Renal pelvis (tissue), 12 donors: ENCODE measurements at places on chromosomes 4 and X. TPM values are rescaled to one million over a fixed set of nuclear protein-coding genes. Genes with fewer than 3 reads are reported as not detected.

- DNase-seq, result no peak
These were observed 5.4 kb upstream of the PRDM5 start for GRCh38 chr4:120927801-120928409.

GBA3 gene
- polyA plus RNA-seq, result 15.6 TPM

DNA sequence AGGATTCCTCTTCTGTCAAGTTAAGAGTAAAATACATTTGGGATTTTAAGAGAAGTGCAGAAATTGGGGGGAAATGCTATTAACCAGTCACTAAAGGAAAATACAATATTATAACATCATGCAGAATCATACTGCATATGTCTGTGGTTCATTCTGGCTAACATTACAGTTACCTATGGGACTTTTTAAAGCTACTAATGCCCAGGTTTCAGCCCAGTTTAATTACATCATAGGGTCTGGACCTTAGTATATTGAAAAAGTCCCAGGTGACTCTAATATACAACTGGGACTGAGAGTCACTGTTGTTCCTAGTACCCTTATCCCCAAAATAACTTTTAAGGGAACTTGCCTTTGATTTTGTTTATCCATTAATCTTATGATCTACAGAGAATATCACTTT, 10.0 kb downstream of the ABCE1 start:
- DNase-seq, result no peak

GRCh38 chr4:33071535-33071934, 2351.4 kb downstream of the PCDH7 start:
- peak; percentile 49 for DNase-seq

SPANXA2 gene
- not detected for polyA plus RNA-seq

DNA sequence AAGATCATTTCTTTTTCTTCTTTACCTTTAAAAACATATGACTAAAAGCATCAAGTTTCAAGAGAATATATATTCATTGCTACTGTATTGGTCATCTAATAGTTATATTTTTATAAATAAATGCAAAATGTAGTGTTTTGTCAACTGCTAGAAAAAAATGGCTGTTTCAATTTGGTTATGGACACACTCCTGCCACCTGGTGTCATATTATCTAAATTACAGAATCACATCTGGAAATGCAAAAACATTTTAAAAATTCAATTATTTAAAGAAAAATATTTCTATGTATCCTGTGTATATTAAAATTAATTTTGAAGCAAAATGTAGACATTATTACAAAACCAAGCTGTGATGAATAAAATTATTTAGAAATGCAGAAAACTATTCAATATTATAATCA, 329.4 kb upstream of the PCDH18 start:
- no peak for DNase-seq

GRCh38 chr4:16264798-16265197, 38.5 kb upstream of the TAPT1 start:
- peak; percentile 38 for DNase-seq

DNA sequence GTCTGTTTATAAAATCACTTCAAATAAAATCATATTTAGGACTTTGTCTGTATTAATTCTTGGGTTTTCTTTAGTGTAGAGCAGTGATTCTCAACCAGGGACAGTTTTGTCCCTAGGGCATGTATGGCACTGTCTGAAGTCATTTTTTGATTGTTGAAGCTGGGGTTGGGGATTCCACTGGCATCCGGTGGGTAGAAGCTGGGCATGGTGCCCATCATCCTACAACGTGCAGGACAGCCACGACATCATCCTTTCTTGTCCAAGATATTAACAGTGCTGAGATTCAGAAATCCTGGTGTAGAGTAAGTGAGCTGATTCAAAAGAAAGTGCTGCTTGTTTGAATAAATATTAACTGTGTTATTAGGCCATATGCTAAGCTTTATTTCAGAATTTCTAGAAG, 28.6 kb downstream of the DCLK2 start:
- no peak for DNase-seq

ADH6 gene
- 31.8 TPM for polyA plus RNA-seq

DNA sequence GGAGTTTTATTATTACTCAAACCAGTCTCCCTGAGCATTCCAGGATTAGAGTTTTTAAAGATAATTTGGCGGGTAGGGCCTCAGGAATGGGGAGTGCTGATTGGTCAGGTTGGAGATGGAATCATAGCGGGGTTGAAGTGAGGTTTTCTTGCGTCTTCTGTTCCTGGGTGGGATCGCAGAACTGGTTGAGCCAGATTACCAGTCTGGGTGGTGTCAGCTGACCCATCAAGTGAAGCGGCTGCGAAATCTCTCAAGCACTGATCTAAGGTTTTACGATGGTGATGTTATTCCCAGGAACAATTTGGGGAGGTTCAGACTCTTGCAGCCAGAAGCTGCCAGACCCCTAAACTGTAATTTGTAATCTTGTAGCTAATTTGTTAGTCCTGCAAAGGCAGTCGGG, 25.1 kb upstream of the SETD7 start:
- no peak for DNase-seq

GRCh38 chr4:110795971-110796370, 173.1 kb upstream of the PITX2 start:
- DNase-seq, result no peak

DNA sequence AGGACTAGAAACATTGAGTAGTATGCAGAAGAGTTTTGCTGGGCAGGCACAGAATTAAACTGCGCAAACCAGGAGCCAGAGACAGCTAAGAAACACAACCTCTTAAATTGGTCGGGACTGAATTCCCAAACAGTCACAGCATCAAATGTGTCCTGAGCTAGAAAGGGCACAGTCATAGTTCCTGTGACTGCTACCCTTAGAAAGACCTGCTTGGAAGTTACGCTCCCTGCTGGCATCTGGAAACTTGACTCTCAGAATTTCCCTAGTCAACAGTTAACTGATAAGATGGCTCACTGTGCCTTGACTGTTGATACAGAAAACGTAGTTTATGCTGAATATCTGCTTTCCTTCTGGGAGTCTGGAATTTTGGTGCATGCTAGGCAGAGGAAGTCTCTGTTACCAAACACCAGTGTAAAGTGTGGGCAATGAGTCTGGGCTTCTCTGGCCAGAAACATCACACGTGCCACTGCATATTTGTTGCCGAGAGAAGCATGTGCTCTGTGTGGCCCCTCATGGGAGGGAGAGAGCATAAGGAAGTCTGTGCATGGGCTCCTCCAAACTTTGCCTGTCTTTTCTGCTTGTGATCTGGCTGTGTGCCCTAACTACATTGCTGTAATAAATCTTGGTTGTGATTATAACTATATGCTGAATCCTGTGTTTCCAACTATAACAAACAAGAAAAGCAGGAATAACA, 11.6 kb upstream of the EOLA2 start:
- DNase-seq, result no peak

GRCh38 chr4:169117591-169118081, 107.6 kb upstream of the CBR4 start:
- DNase-seq, result no peak

DNA sequence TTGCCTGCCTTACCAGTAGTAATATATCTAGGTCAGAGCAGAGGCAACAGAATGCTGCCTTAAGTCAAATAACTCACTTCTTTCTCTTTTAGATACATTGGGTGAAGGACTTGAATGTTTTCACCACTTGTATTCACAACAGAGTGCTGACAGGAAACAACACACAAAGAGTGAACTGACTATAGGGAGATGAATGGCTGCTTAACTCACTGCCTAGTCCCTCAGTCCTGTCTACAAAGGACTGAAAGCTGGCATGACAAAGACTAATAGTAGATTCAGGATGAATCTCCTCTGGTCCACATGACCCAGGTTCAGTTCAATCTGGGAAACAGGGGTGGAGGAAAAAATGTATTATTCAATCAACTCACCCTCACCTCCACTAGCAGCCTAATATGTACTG, 134.2 kb downstream of the GALNTL6 start:
- DNase-seq, result no peak

MFAP3L gene
- polyA plus RNA-seq, result 19.4 TPM

ZNF732 gene
- polyA plus RNA-seq, result 3.8 TPM

CORIN gene
- 5.6 TPM for polyA plus RNA-seq

PAGE2 gene
- not detected for polyA plus RNA-seq

ODAM gene
- 2.1 TPM for polyA plus RNA-seq

STPG2 gene
- 0.65 TPM for polyA plus RNA-seq

DNA sequence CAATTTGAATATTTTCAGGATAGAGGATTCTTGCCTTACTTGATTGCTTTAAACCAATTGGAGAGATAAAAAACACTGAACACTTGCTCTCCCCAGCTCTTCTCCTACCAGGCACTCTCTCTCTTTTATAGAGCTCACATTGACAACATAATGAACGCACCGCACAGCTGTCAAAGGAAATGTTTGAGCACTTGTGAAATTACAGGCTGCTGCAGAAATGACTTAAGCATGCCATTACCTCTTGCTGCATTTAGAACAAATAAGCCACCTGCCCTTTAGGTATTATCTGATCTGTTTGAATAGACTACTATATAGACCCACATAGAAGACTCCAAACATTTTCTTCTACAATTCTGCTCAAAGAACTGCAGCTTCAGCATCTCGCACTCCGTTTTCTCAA, 227.7 kb downstream of the C4orf33 start:
- no peak for DNase-seq
